ENCODE measurements at places on chromosomes 7 and 10.

DNA sequence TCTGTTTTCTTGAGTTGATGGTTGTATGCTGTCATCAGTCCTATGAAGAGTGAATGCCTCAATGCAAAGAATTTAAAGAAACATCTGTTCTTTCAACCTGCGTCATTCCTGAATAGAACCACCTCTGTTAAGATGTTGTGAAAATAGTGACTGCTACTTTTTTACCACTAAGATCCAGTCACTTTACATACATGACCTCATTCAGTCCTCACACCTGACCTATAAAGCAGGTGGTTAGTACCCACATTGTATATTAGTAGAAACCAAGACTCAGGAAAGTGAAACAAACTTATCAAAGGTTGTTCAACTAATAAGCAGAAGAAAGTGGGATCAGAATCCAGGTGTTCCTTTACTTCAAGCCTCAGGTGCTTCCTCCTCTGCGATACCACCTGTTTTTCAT is 64.8 kb downstream of the ITGB8 start:
- no peak for DNase-seq

DNA sequence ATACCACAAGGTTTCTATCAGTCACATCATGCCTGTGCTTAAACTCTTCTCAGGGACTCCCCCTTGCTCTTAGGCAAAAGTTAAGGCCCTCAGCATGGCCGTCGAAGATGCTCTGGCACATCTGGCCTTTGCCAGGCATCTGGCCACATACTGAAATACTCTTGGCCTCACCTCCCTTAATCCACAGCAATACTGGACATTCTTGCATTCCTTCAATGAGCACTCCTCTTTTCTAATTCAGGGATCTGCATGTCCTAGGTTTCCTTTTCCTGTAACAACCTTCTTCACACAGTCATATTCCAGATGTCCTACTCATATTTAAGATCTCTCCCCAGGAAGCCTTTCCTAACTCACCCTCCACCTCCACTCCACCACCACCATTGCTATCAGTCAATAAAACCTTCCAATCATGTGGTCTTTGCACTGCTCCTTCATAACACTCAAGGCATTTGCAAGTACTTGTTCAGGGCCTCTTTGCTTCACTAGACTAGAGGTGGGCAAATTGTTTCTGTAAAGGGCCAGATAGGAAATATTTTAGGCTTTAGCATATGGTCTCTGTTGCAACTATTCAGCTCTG is 216.6 kb downstream of the KCNMA1 start:
- DNase-seq, result no peak

GRCh38 chr10:102931643-102932042 is 13.5 kb downstream of the CNNM2 start:
- no peak for DNase-seq

DNA sequence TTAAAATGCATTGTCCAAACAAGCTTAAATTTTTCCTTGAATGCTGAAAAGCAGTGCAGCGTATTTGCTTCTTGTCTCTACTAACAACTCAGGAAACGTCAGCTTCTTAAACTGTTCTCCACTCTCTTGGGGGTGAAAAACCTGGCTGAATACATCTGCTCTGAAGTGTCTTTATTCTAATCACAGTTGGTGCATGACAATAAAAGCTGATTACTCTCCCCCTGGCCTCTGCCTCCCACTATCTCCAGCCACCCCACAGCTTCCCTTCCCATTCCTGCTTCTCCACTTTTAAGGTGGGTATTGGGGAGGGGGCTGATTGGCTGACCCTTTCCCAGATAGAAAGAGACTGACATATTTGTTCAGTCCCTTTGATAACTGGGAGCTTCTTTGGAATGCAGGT is 456.0 kb downstream of the SORCS1 start:
- no peak for DNase-seq

GRCh38 chr7:123682690-123683089 is 27.0 kb downstream of the LMOD2 start:
- DNase-seq, result no peak

All from activated naive CD4-positive, alpha-beta T cell (primary cell).